Naive thymus-derived CD4-positive, alpha-beta T cell (primary cell): ENCODE measurements at places on chromosomes 11 and 22. TPM values are rescaled to one million over a fixed set of nuclear protein-coding genes. Genes with fewer than 3 reads are reported as not detected.

- no peaks in the 10 kb centered on the region for H3K27me3 ChIP-seq
- no peak overlapping the region for H3K4me3 ChIP-seq
- DNase-seq = no peak
- peaks cover 53% of the 10 kb centered on the region for H3K4me1 ChIP-seq
- no peaks in the 10 kb centered on the region for H3K36me3 ChIP-seq
Measured at GRCh38 chr11:83118814-83119213, 38.1 kb upstream of the PCF11 start.

GRCh38 chr22:40588726-40589125, 47.8 kb downstream of the MRTFA start:
- H3K27me3 ChIP-seq = no peaks in the 10 kb centered on the region
- H3K36me3 ChIP-seq = no peaks in the 10 kb centered on the region
- no peak for DNase-seq
- H3K4me1 ChIP-seq = peaks cover 3% of the 10 kb centered on the region

- H3K27ac ChIP-seq = no peak overlapping the region
- H3K4me3 ChIP-seq = no peak overlapping the region
- H3K4me1 ChIP-seq = no peaks in the 10 kb centered on the region
- DNase-seq = no peak
- H3K36me3 ChIP-seq = no peaks in the 10 kb centered on the region
Measured at GRCh38 chr11:119706887-119707286, 22.1 kb downstream of the NECTIN1 start.

GRCh38 chr11:17683377-17684161, 35.8 kb upstream of the MYOD1 start:
- H3K4me3 ChIP-seq = no peak overlapping the region
- H3K36me3 ChIP-seq = no peaks in the 10 kb centered on the region
- no peaks in the 10 kb centered on the region for H3K4me1 ChIP-seq
- DNase-seq = no peak

DNA sequence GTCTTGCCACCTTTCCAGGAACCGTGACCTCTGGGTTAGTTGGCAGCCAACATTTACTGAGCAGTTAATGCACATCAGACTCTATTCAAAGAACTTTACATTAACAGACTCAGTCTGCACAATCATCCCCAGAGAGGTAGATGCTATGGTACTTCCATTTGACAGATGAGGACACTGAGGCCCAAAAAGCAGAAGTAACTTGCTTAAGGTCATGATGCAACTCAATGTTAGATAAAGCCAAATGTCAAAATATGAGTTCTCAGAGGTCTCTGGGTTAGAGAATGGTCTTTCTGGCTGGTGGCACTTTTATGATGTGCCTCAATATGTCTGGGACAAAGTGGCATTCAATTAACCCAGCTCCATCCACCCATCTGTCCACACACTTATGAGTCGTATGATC, 450.0 kb downstream of the MIAT start:
- no peak for DNase-seq
- H3K4me1 ChIP-seq = no peaks in the 10 kb centered on the region
- no peaks in the 10 kb centered on the region for H3K27me3 ChIP-seq
- no peaks in the 10 kb centered on the region for H3K36me3 ChIP-seq
- H3K27ac ChIP-seq = no peak overlapping the region

DNA sequence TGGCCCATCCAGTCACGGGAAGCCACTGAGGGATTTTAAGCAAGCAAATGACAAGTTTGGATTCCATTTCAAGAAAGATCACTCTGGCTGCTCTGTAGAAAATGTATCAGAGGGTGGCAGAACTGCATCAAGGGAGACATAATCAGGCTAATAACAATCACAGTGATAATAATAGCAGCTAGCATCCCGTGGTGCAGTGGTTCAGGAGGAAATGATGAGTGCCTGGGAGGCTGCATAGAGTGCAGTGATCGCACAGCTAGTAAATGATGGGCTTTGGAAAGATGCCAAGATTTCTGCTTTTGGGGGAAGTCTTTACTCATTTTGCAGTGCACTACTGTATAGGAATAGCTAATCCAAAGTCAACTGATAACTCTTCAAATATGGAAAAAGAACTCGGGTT, 35.8 kb downstream of the TNRC6B start:
- peak overlapping the region; percentile 31 for H3K27ac ChIP-seq
- peaks cover 79% of the 10 kb centered on the region for H3K4me1 ChIP-seq
- H3K27me3 ChIP-seq = no peaks in the 10 kb centered on the region

- no peaks in the 10 kb centered on the region for H3K27me3 ChIP-seq
- H3K36me3 ChIP-seq = peaks cover 11% of the 10 kb centered on the region
- no peak overlapping the region for H3K4me3 ChIP-seq
- no peak for DNase-seq
Measured at GRCh38 chr22:29343313-29343805, 27.9 kb upstream of the RASL10A start.

DNA sequence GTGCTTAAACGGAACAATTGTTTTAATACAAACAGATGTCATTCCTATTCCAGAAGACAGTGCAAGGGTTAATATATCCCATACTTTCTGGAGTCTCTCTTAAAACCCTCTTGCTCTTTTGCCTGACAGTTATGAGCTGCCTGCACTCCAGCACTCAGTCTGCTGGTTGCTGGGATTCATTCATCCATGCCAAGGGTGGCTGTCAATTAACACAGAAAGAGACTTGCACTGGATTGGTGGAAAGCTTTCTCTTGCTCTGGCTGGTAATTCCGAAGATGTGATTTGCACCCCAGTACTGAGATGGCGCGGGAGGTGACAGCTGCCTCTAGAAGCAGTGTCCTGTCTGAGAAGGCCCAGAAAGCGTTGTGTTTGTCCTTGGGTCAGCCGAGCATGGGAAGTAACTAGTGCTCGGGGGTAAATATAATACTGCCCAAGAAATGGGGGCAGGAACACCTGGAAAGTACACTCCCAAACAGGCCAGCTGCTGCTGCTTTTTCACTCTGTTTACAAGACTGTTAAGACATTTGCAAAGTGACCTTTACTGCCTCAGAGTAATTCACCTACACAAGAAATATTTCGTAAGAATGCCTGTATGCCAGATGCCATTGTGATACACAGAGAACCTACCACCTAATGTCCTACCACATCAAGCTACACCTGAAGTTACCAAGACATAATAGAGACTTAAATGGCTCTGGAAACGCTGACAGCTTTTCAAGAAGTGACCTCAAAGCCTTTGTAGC, 20.5 kb downstream of the SCUBE2 start:
- no peaks in the 10 kb centered on the region for H3K36me3 ChIP-seq
- H3K27ac ChIP-seq = no peak overlapping the region
- no peak for DNase-seq
- H3K4me1 ChIP-seq = no peaks in the 10 kb centered on the region
- no peak overlapping the region for H3K4me3 ChIP-seq

- H3K36me3 ChIP-seq = no peaks in the 10 kb centered on the region
- no peak overlapping the region for H3K27ac ChIP-seq
- no peaks in the 10 kb centered on the region for H3K27me3 ChIP-seq
Measured at GRCh38 chr22:40193429-40194421, 16.0 kb downstream of the TNRC6B start.

DNA sequence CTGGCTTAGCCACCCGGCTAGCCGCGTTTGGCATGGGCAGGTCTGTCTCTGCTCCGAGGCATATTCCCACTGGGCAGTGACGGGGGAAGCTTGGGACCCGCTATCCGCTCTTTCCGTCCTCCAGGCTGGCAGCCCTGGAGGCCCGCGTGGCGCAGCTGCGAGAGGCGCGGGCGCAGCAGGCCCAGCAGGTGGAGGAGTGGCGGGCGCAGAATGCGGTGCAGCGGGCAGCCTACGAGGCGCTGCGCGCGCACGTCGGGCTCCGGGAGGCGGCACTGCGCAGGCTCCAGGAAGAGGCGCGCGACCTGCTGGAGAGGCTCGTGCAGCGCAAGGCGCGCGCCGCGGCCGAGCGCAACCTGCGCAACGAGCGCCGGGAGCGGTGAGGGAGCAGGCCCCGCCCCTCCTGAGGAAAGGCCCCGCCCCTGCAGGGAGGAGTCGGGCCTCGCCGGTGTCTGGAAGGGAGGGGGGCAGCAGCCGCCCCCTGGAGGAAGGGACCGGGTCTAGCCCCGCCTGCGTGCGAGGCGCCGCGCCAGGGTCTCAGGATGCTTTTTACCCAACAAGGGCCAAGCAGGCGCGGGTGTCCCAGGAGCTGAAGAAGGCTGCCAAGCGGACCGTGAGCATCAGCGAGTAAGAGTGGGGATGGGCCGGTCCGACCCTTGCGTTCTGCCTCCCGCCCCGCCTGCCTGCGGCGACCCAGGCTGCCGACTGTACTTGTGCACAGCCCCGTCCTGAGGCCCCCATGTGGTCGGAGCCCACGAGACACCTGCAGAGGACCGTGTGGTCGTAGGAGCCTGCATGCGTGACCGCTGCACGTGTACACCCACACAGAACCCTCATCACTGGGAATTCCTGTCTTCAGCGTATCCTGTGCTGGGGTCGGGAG, 7.9 kb downstream of the ATG16L2 start:
- peak overlapping the region; percentile 66 for H3K27ac ChIP-seq
- peaks cover 16% of the 10 kb centered on the region for H3K36me3 ChIP-seq
- no peaks in the 10 kb centered on the region for H3K27me3 ChIP-seq
- H3K4me1 ChIP-seq = no peaks in the 10 kb centered on the region
- peak overlapping the region; percentile 33 for H3K4me3 ChIP-seq
- peak; percentile 93 for DNase-seq

- H3K36me3 ChIP-seq = no peaks in the 10 kb centered on the region
- DNase-seq = no peak
- no peak overlapping the region for H3K27ac ChIP-seq
- H3K4me3 ChIP-seq = no peak overlapping the region
- no peaks in the 10 kb centered on the region for H3K4me1 ChIP-seq
- no peaks in the 10 kb centered on the region for H3K27me3 ChIP-seq
Measured at GRCh38 chr22:45910928-45911467, 66.0 kb downstream of the WNT7B start.

DNA sequence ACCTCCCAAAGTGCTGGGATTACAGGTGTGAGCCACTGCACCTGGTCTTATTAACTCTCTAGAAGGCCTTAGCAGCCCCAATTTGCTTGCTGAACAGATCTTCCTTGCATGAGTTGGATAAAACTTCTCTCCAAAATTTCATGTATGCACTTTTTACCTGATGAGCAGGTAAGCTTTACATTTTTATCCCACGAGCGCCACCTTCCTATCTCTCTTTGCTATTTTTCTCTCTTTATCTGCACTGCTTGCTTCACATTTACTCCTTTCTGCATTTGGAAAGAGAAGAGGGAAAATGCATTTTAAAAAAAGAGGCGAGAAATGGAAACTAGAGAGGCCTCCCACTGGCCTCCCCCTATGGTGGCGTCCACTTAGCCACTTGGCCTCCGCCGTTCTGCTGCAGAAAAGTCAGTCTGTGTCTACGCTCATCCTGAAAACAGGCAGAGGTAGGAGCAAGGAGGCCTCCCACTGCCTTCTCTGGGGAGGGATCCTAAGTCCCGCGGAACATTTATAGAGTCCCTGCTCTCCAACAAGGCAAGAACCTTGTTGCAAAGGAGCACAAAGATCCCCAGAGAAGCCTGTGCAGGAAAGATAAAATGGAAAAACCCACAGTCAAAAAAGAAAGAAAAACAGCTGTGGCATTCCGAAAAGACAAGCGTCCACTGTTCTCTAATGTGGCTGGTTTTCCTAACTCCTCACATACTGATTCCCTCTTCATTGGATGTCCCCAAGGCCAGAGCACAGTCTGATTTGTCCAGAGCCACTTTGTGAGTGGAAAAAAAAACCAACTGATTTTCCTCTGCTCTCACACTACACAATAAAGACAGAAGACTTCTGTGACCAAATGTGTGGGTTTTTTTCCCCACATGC, 62.2 kb upstream of the INCENP start:
- H3K36me3 ChIP-seq = no peaks in the 10 kb centered on the region
- H3K4me1 ChIP-seq = no peaks in the 10 kb centered on the region
- no peak overlapping the region for H3K4me3 ChIP-seq
- no peak for DNase-seq
- no peaks in the 10 kb centered on the region for H3K27me3 ChIP-seq

DNA sequence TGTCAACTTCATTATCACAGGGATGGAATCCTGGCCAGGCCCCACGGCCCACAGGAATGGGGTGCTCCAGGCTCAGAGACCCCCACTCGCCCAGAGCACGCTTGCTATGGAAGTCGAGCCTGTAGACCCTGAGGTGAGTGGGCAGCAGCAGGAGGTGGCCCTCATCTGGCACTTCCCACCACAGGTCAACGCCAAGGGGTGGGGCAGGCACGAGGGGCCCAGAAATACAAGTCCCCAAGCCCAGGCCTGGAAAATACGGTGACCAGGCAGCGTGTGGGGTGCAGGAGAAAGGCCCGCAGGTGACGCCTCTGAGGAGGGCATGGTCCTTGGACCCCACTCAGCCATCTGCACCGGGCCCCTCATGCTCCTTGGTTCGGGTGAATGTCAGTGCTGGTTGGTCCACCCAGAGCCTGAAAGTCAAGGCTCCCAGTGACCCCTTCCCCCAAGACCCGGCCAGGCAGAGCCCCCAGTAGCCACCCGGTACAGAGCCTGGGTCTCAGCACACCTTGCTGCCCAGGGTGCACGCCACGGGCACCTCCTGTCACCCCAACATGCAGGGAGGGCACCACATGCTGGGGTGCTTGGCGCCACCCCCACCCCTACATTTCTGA, 2.4 kb downstream of the MOB2 start:
- peaks cover 7% of the 10 kb centered on the region for H3K4me1 ChIP-seq
- DNase-seq = no peak
- no peaks in the 10 kb centered on the region for H3K27me3 ChIP-seq
- H3K27ac ChIP-seq = no peak overlapping the region
- no peaks in the 10 kb centered on the region for H3K36me3 ChIP-seq
- H3K4me3 ChIP-seq = no peak overlapping the region

GRCh38 chr11:83543706-83544439, 257.7 kb upstream of the CCDC90B start:
- H3K27ac ChIP-seq = no peak overlapping the region
- H3K27me3 ChIP-seq = no peaks in the 10 kb centered on the region
- H3K36me3 ChIP-seq = no peaks in the 10 kb centered on the region
- H3K4me1 ChIP-seq = no peaks in the 10 kb centered on the region
- no peak overlapping the region for H3K4me3 ChIP-seq
- no peak for DNase-seq

DNA sequence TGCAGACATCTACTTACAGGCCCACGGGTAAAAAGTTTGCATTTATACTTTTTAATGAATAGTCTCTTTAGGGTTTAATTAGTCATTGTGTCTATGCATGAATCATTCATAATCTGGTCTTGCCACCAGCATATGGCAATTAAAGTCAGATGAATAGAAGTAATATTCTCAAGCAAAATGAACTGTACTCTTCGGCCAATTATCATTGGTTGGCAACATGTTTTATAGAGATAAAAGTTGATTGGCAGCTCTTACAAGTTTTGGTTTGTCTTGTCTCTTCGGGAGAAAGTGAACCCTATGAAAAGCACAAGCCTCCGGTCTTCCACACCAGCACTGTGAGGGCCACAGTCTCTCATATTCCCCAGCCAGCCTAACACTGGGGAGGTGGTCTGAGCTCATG, 97.8 kb downstream of the OSBP2 start:
- DNase-seq = no peak

The SMPD1 gene
- 48.4 TPM for total RNA-seq

The BIK gene
- 1.6 TPM for total RNA-seq

The AP1B1 gene
- total RNA-seq = 58.1 TPM

The FBLN1 gene
- total RNA-seq = not detected in 2 replicates

The OR52E5 gene
- not detected in 2 replicates for total RNA-seq

The TMX2 gene
- total RNA-seq = 66.9 TPM

The DEUP1 gene
- total RNA-seq = not detected

The CRYBB2 gene
- not detected for total RNA-seq
